ENCODE measurements at places on chromosomes 2 and 18. TPM values are rescaled to one million over a fixed set of nuclear protein-coding genes. Genes with fewer than 3 reads are reported as not detected.

The TET3 gene
- 4.4 TPM for total RNA-seq

The NFATC1 gene
- not detected for total RNA-seq

The FOXD4L1 gene
- not detected for total RNA-seq

The DPP10 gene
- total RNA-seq: not detected

The ANO7 gene
- 0.53 TPM for total RNA-seq

The WDR33 gene
- 20.1 TPM for total RNA-seq

The CD207 gene
- total RNA-seq: not detected

The SH3RF3 gene
- total RNA-seq: 4.1 TPM

The EGR4 gene
- total RNA-seq: not detected

The ABCB6 gene
- total RNA-seq: 21.4 TPM

The ANKRD36 gene
- total RNA-seq: 4.6 TPM

The UGT1A8 gene
- total RNA-seq: not detected

GRCh38 chr2:81304154-81304830, 999.7 kb upstream of the LRRTM1 start:
- peak; percentile 81 for DNase-seq

- no peak for DNase-seq
Observed at GRCh38 chr2:223486751-223487150, 115.4 kb downstream of the SCG2 start.

DNA sequence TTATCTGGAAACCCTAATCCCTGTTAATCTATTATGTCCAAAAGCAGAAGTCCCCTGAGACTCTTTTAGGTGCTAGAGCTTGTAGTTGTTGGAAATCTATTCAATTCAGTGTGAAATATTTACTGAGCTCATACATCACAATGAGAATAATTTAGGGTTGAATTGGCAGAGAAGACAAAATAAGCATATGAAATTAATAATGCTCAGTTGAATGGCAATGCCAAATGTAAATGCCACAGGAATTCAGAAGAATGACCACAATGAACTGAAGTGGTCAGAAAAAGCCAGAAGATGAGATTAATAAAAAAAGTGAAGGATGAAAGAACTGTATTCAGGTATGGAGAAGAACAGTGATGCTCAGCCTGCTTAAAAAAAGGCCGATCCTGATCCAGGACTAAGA, 8.0 kb upstream of the STAT4 start:
- DNase-seq: no peak

GRCh38 chr2:52658598-52658997, 1109.0 kb upstream of the CHAC2 start:
- peak; percentile 87 for DNase-seq

- no peak for DNase-seq
Observed at GRCh38 chr2:7905756-7906155, 776.1 kb upstream of the ID2 start.

- DNase-seq: peak; percentile 10
Observed at GRCh38 chr2:126227250-126227649, 428.7 kb upstream of the GYPC start.

DNA sequence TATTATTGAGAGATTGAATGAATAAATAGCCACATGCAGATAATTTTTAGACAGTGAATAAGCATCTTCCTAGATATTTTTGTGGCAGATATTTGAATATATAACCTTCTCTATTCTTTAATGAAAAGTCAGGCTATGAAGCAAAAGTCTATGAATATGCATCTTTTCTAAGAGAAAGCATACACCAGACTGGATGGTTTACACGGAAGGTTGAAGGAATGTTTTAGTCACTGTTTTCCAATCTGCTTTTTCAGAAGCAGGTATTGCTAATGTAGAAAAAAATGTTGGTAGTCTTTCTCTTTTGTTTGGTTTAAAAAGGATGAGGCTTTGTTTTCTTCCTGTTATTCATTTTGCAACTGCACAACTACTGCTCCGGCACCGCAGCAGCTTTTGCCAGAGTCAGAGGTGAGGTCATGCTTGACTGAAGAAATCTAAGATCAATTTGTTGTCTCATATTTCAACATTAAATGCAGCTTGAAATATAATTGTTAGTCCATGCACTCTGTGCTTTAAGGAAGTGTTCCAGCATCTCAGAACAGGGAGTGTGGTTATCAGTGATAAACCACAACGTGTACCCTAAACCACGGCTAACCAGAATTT, 1540.8 kb upstream of the PIK3C3 start:
- DNase-seq: no peak

- DNase-seq: no peak
Observed at GRCh38 chr2:15820927-15821326, 119.4 kb upstream of the MYCN start.

GRCh38 chr2:236168110-236169080, at the start of gene GBX2:
TSS of gene GBX2 (minus strand) at chr2:236168386. CDS start at chr2:236167971, 415 bp downstream.
- DNase-seq: peak; percentile 77

DNA sequence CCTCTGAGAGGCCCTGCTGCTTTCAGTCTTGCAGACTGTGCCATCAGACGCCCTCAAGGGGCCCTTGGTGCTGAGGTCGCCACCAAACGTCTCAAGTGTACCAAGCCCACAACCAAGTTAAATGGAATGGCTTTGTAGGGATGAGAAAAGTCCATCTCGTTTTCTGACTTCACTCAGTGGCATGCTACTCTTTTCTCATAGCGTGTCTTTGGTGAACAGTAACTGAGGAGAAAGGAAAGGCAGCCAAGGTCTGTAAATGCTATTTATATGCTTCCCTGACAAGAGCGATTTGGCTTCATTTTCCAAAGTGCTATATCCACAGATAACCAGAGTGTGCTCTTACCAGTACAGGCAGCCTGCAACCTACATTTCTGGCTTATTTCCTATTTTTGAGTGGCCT, 123.0 kb downstream of the MTX2 start:
- no peak for DNase-seq

DNA sequence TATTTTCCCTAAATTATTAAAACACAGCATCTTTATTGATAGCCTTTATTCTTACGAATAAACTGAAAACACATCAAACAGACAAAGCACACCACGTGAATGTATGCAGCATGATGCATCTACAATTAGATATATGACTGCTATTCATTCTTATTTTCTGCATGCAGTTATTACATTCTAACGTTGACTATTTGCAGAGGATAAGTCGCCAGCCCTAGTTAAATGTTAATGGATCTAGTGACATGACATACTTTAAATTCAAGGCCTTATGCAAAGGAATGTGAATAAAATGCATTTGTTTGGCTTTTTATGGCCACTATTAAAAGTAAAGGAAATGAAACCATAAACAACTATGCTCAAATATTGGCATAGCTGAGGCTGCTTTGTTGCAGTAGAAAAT, 172.4 kb downstream of the MAP2 start:
- DNase-seq: no peak

DNA sequence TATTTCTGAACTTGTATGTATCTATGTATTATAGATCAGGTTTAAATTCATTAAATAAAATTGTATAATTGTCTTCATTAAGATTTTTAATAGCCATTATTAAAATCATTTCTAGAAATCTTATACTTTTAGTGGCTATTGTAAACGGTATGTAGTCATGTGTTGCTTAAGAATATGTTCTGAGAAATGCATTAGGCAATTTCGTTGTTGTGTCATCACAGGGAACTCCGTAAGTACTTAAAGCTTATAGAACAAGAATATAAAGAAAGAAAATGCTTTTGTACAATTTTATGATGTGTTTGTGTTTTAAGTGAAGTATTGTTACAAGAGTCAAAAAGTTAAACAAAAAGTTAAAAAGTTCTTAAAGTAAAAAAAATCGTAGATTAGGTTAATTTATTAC, 765.8 kb downstream of the METTL4 start:
- DNase-seq: no peak

DNA sequence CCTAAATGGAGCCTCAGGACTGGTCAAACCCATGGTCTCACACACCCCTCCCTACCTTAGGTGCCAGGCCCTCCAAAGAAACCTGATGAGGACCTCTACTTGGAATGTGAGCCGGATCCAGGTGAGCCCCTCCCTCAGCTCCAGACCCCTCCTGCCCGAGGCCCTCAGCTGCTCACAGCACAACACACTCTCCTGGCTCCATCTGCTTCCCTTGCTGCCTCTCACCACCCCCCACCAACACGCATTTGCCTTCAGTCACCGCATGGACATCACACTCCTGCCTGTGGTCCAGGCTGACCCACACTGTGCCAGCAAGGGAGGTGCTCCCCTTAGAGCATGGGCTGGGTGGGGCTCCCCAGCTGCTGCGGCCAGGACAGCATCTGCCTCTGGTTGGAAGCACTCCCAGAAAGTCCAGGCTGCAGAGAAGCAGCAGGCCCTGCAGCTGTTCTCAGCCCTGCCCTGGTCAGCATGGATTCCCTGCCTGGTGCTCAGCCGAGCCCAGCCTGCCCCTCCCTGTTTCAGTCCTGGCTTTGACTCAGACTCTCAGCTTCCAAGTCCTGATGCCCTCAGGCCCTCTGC, 15.1 kb downstream of the SH2D6 start:
- peak; percentile 78 for DNase-seq

DNA sequence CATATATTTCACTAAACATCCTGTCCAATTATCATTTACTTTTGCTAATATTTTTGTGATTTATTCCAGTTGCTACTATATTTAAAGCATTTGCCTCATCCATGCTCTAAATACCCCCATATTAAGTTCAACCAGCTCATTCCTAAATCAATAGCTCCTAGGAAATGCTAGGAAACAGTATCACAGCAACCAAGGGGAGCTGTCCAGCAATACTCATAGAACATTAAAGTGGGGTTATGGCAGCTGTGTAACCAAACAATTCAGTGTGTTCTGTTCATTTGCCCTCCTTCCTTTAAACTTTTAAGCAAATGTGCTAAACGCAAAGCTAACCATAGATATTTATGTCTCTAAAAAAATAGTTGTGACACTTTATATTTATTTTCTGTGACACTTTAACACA, 41.1 kb downstream of the ACVR1C start:
- no peak for DNase-seq

GRCh38 chr2:1543776-1544477, 130.7 kb downstream of the TPO start:
- no peak for DNase-seq

- DNase-seq: peak; percentile 2
Observed at GRCh38 chr18:6682437-6683111, 46.9 kb upstream of the ARHGAP28 start.

DNA sequence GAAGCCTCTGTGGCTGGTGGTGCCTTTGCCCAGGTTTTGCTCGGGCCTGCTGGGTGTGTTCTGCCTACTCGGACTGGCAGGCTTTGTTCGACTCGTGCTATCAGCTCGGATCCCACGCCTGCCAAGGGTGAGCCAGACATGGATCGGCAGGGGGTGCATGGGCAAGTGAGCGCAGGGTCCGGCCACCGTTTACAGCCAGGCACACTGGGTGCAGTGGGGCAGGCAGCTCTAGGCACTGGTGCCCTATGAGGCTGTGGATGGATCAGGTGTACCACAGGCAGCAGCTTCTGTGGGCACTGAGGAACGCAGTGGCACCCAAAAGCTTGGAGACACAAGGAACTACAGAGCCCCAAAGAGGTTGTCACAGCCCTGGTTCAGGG, 25.6 kb downstream of the MARCHF7 start:
- no peak for DNase-seq

- DNase-seq: peak; percentile 23
Observed at GRCh38 chr2:38093527-38094165, 17.7 kb upstream of the CYP1B1 start.

GRCh38 chr2:222024932-222025880, 273.6 kb downstream of the PAX3 start:
- peak; percentile 17 for DNase-seq

DNA sequence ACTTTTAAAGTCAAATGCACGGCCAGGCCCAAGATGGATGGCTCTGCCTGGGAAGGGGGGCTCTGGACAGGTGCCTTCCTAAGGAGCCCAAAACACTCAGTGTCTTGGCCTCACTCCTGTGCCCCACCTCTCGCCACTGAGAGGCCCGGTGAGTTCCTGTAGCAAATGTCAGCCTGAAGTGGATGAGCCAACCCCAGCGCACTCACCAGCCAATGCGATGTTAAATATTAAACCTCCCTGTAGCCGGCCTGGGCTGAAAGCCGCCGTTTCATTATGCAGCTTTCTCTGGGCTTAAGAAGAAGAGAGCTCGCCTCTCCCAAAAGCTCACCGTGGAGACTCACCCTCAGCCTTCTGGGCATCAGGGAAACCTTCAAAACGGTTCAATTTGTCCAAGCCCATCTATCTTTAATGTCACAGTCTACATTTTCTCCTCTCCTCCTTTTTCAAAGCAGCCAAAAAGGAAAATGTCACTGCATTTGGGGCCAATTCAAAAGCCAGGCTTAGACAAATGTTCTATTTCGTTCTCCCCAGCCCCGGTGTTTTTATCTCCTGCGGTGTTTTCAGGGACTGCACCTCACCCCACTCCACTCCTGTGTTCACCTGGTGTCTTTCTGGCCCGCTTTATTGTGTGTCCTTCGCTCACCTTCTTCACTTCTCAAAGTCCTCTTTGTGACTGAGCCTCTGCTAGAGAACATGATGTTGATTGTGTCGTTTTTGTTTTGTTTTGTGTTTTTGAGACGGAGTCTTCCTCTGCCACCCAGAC, 124.0 kb downstream of the NRP2 start:
- DNase-seq: no peak

- no peak for DNase-seq
Observed at GRCh38 chr2:113080134-113080533, 12.4 kb downstream of the IL1F10 start.
